Endothelial cell of umbilical vein (primary cell): ENCODE measurements at places on chromosomes 12 and 14. TPM values are rescaled to one million over a fixed set of nuclear protein-coding genes. Genes with fewer than 3 reads are reported as not detected.

DNA sequence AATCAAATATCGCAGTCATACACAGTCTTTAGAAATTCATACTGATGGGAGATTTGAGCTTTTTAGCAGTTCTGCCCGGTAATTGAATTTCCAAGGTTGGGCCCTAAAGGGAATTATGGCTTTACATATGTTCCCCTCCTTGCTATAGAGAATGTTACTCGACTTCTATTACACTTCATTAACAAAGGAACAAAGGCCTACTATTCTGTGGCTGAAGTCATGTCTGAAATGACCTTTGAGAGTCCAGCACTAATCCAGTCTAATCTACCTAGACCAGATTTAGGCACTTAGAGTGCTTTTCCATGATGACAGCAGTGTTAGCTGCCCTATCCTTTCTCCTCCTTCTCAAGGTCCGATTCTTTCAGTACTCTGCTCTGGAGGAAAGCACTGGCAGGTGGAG, 305.3 kb downstream of the MED13L start:
- no peak for DNase-seq

- peak; percentile 52 for DNase-seq
Observed at GRCh38 chr14:99604766-99605298, 825 bp upstream of the CCDC85C start.

- no peak for DNase-seq
Observed at GRCh38 chr14:93343266-93343665, 3.7 kb upstream of the COX8C start.

CLEC1B gene
- not detected in 2 replicates for polyA plus RNA-seq

PUS1 gene
- 29.0 and 33.9 TPM in 2 replicates for polyA plus RNA-seq

OR5AU1 gene
- polyA plus RNA-seq: not detected in 2 replicates
